ENCODE measurements at places on chromosomes 7 and 10. TPM values are rescaled to one million over a fixed set of nuclear protein-coding genes. Genes with fewer than 3 reads are reported as not detected.

The GPAM gene
- 12.9 TPM for total RNA-seq

The MEST gene
- 3.0 TPM for total RNA-seq

The PTN gene
- 1.2 TPM for total RNA-seq

The LIPF gene
- not detected for total RNA-seq

The LRRC4 gene
- 5.0 TPM for total RNA-seq

The LRRC18 gene
- total RNA-seq: not detected

The COL17A1 gene
- 0.10 TPM for total RNA-seq

The GSAP gene
- total RNA-seq: 3.2 TPM

The CNNM1 gene
- total RNA-seq: not detected

The GPR158 gene
- total RNA-seq: 0.19 TPM

The PON3 gene
- 0.30 TPM for total RNA-seq

The NKX2-3 gene
- not detected for total RNA-seq

The ANKRD26 gene
- total RNA-seq: 7.0 TPM

The ARHGEF35 gene
- 0.21 TPM for total RNA-seq
